Epithelial cell of umbilical artery (primary cell): ENCODE measurements at places on chromosomes 2 and 18. TPM values are rescaled to one million over a fixed set of nuclear protein-coding genes. Genes with fewer than 3 reads are reported as not detected.

The STEAP3 gene
- total RNA-seq, result 2.1 and 6.8 TPM in 2 replicates

The ABCG5 gene
- total RNA-seq, result not detected in 2 replicates

The MLPH gene
- 0.61 TPM in 1 of 2 replicates, not detected in the other for total RNA-seq

The ZNF638 gene
- 101 and 133 TPM in 2 replicates for total RNA-seq

The TRIM43 gene
- total RNA-seq, result not detected in 2 replicates

The SERPINB7 gene
- total RNA-seq, result under 0.01 and 0.30 TPM in 2 replicates

The TMEM198 gene
- total RNA-seq, result not detected in 2 replicates

The SP140L gene
- 6.2 and 9.9 TPM in 2 replicates for total RNA-seq

The SALL3 gene
- total RNA-seq, result not detected in 2 replicates

The ARHGEF4 gene
- not detected in 2 replicates for total RNA-seq
